NCI-H2227 treated with DMSO at 0.1 percent for 48 hours (cell line): ENCODE measurements at places on chromosomes 11 and 22.
A peak's percentile ranks its signal among the peaks of the same experiment; 100 is the strongest.

DNA sequence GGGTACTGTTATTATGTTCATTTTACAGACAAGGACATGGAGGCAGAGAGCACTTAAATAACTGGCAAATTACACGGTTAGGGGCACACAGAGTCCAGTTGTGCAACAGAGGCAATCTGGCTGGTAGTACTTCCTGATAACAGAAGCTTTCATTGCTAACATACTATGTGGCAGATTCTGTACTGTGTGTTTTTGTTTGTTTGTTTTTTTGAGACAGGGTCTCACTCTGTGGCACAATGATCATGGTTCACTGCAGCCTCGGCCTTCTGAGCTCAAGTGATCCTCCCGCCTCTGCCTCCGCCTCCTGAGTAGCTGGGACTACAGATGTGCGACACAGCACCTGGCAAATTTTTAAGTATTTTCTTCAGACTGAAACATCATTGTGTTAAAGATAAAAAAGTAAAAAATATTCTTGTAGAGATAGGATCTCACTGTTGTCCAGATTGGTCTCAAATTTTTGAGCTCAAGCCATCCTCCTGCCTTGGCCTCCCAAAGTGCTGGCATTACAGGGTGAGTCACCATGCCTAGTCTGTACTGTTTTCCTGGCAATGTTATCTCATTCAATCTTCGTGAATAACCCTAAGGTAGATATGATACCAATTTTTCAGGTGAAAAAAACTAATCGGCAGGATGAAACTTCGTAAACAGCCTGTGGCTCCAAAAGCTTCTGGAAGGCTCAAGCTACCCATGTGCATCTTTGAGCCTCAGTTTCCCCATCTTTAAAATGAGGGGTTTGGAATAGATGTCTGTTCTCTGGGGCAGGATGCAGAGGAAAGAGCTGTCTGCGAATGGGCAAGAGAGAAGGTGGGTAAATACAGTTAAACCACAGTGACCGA, 921 bp upstream of the NUCB2 start:
- DNase-seq: no peak

DNA sequence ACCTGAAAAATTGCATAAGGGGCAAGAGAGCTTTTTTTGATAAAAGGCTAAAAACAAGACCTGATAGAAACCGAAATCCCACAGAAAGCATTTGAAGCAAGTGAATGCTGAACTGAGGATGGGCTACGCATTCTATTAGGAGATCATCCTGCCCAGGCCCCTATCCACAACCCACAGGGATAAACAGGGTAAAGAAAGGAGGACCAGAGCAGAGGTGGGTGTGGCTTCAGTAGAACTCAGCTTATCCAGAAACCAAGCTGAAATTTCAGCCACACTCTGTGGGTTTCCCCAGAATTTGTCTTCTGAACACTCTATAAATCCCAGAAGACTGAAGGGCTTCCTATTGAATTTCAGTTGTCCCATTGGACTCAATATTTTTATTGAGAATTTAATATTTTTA, 195.1 kb downstream of the ETS1 start:
- no peak for DNase-seq

DNA sequence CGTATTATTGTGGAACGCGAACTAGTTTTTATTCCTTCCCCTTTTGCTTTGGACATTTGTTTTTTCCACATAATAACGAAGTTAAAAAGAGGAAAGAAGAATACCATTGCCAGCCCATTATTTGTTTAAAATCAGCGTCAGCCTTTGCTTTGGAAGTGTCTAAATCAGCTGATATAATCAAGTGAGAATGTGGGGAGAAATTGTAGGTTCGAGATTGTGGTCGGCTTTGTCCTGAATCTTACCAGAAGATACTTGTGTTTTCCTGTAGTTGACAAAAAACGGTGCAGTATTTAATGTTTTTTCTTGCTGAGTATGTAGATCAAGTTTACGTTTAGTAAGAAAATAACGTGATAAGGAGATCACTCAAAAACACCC, 935 bp downstream of the ZNF143 start:
- DNase-seq: peak; percentile 23

GRCh38 chr11:72600557-72600956, 73.7 kb downstream of the PDE2A start:
- no peak for DNase-seq

DNA sequence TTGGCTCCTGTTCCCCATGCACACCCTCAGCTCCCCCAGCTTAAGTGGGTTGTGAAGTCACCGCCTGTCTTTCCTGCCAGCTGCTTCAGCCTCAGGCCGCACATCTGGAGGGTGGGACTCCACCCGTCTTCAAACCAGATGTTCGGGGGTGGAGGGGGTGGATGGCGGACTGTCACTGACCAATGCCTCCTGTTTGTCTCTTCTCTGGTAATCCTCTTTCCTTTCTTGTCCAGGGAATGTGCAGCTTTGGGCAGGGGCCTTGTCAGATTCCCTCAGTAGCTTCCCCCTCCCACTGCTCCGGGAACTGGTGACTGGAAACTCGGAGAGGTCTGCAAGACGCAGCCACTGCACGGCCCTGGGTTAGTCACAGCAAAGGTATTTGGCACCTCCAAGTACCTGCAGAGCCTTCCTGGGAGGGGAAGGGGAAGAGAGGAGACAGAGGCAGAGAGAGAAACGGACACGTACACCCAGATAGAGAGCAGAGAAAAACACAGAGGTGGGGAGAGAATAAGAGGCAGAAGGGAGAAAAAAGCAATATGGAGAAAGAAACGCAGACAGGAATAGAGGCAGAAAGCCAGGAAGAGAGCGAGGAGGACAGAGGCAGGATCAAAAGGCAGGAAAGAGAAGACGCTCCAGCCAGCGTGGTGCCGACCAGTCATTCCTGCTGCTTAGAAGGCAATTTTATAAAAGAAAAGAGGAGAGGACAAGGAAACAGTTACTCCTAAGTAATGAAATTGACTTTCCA, 56.1 kb upstream of the TIMP3 start:
- no peak for DNase-seq

GRCh38 chr11:115267871-115268270, 236.3 kb downstream of the CADM1 start:
- no peak for DNase-seq

GRCh38 chr22:29346659-29347058, 31.2 kb upstream of the RASL10A start:
- DNase-seq: no peak

- DNase-seq: no peak
These were observed 149.7 kb downstream of the LDLRAD3 start for GRCh38 chr11:36093548-36093947.

DNA sequence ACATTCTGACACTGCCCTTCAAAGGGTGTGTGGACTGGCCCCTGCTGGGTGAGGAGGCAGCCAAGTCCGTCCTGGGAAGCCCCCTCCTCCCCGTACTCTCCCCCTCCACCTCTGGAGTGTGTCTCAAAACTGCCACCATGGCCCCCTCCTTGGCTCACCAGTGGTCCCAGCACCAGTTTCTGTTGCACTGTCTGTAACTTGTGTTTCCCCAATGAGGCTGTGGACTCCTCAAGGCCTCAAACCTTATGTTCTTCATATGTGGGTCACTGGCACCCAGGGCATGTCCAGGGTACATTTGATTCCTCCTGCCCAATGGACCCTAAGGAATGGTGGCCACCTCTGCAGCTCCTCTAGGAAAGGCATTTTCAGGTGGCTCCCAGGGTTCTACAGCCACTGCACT, 6.6 kb upstream of the NPTXR start:
- DNase-seq: no peak

DNA sequence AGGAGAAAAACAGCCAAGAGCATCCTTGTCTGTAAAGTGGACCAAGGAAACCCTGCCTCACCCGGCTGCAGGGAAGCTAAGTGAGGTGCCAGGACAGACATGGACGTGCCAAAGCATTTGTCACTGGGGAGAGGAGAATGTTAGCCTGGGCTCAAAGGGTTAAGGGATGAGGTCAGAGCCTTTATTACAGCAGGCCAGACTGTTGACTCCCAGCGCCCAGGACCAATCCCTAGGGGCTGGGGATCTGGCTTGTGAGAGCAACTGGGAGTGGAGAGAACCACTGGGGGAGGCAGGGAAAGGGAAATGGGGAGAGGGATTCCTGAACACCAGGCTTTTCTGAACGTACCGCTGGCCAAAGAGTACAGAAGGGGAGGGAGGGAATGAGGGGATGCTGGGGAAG, 2.6 kb downstream of the CHRM1 start:
- no peak for DNase-seq

GRCh38 chr11:110128161-110128560, 35.0 kb downstream of the ZC3H12C start:
- DNase-seq: peak; percentile 18

GRCh38 chr11:67492801-67493547, 10.1 kb downstream of the AIP start:
- no peak for DNase-seq

DNA sequence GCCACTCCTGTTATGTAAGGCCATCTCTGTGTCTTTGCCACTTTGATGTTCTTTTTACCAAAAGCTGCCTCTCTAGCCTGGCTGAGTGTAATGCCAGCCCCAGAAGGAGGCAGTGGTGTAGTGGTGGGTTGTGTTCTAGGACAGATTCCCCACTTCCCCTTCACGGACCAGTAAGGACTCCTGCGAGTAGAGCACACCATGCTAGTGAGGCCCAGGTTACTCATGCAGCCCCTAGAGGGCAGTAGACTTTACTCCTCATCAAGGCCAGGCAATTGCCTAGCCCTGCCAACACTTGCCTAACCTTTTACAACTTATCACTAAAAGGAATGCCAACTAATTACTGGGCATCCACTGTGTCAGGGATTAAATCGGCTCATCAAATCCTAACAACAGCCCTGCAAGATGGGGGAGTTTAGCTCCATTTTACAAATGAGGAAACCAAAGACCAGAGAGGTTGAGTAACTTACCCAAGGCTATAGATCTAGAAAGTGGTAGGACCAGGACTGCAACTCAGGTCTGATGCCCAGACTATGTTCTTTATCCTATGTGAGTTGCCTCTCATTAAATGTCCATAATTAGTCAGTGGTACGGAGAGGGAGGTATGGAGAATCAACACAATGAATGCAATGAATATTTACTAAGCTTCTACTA, 75.3 kb downstream of the APIP start:
- no peak for DNase-seq

GRCh38 chr11:19713196-19714021, 772 bp downstream of the NAV2 start:
- no peak for DNase-seq

DNA sequence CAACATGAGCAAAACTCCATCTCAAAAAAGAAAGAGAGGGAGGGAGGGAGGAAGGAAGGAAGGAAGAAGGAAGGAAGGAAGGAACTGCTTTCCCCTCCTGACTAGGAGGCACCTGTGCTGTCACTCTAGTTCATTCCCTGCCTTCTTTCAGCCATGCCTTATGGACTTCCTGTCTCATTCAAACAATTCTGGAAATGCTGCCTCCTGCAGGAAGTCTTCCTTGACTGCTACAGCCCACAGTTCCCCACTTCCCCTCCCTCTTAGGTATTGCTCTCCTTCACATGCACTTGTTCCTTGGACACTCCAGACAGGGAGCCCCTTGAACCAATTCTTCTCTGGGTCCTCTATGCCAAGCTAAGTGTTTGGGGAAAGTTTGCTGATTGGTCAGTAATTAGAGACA, 31.6 kb upstream of the WNT11 start:
- no peak for DNase-seq

- DNase-seq: no peak
These were observed 16.6 kb upstream of the PHLDA2 start for GRCh38 chr11:2945757-2946287.

GRCh38 chr11:14435717-14436512, 63.7 kb downstream of the COPB1 start:
- no peak for DNase-seq

DNA sequence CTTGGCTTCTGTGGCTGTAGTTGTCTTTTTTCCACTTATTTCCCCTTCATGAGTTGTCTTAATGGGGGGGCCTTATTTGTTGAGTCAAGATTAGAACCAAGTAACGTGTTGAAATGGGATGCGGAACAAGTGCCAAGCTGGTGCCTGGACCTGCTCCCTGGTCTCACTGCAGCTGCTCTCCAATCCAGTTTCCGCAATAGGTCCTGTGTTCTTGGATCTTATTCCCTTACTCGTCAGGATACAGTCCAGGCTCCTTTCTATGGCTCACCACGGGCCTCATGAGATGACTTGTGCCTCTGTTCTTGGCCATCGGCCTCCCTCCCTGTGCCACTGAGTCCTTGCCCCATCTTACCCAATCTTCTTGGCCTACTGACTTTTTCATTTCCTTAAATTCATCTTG, 159.6 kb upstream of the CADM1 start:
- DNase-seq: no peak

GRCh38 chr11:134913391-134913790, 501.3 kb upstream of the B3GAT1 start:
- DNase-seq: no peak

- no peak for DNase-seq
These were observed 32.4 kb upstream of the PDE2A start for GRCh38 chr11:72706579-72706978.

- no peak for DNase-seq
These were observed at the start of gene LDHAL6A for GRCh38 chr11:18455686-18456372. Gene LDHAL6A, plus strand, starts transcription at chr11:18455856. Its CDS starts 825 bp downstream, at chr11:18456681.

DNA sequence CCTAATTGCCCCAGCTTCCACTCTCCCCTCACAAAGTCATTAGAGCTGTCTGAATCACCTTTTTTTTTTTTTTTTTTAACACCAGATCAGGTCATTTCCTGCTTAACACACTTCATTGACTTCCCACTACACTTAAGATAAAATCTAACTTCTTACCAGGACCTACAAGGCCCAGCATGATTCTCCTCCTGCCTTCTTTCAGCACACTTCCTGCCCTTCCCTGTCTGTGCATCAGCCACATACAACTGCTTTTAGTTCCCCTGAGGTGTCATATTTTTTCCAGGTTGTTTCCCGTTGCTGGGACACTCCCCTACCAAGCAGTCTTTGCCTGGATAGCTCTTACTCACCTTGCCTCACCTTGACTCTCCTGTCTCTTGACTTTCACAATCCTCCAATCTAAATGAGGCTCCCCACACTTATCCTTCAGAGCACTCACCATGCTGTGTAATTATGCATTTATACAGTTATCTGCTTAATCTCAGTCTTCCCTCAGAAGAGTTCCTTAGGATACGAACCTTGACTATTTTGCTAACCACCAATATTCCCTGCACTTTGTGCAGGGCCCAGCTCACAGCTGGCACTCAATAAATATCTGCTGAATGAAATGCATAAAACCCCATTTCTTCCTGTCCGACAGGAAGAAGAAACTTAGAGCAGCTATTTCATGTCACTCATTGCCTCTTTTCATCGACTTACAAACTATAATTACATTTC, 96.6 kb upstream of the AKIP1 start:
- DNase-seq: no peak

GRCh38 chr22:44550711-44551491, 52.9 kb upstream of the RTL6 start:
- no peak for DNase-seq
